ENCODE measurements at places on chromosomes 1 and 21. TPM values are rescaled to one million over a fixed set of nuclear protein-coding genes. Genes with fewer than 3 reads are reported as not detected.

The LCK gene
- 224 TPM for total RNA-seq

DNA sequence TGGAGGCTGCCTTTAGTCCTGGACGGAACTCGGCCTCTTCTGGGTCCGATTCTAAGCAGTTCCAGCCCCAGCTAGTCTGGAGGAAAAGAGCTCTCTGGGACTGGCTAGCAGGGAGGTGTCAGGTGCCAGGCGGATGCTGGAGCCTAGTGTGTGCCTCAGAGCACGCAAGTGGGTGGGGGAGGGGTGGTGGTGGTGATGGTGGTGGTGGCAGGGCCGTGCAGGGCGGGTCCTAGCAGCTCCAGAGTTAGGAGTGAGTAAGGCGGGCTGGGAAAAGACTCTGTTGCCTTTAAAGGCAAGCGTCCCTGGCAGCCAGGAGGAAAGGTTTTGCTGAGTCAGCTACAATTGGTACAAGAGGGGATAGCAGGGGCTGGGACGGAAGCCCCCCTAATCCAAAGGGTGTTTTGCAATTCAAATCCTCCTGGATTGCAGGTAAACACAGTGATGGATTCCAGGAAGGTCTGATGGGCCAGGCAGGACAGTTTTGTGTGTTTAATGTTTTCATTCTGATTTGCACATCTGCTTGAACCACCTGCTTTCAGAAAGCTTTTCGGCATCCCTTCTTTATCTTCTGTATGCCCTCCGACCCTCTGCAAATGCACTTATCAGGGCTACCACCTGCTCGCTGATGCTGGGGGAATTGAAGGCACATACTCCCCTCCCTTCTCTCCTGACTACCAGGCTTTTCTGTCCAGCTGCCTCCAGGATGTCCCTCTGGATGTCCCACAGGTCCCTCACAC, 4.1 kb upstream of the SLC2A1 start:
- H3K27me3 ChIP-seq, result peaks cover 2% of the 10 kb centered on the region
- H3K4me3 ChIP-seq, result no peak overlapping the region
- peaks cover 2% of the 10 kb centered on the region for H3K36me3 ChIP-seq
- no peak overlapping the region for H3K27ac ChIP-seq
- H3K4me1 ChIP-seq, result peaks cover 26% of the 10 kb centered on the region

DNA sequence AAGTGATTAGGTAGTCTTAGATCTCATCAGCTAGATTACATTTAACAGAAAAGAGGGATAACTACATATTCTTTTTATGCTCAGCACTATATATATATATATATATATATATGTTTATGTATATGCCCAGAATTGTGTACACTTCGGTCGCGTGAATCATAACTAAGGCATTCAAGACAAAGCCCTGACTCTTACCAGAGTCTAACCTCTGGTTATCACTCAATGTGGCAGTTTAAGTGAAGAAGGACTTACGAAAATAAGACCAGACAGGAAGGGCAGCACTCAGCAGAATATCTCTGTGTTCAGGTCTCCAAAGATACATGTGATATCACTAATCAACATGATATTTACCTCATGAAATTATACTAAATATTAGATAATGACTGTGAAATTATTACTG, 1326.7 kb downstream of the MRPL39 start:
- H3K4me1 ChIP-seq, result no peaks in the 10 kb centered on the region
- H3K4me3 ChIP-seq, result no peak overlapping the region

DNA sequence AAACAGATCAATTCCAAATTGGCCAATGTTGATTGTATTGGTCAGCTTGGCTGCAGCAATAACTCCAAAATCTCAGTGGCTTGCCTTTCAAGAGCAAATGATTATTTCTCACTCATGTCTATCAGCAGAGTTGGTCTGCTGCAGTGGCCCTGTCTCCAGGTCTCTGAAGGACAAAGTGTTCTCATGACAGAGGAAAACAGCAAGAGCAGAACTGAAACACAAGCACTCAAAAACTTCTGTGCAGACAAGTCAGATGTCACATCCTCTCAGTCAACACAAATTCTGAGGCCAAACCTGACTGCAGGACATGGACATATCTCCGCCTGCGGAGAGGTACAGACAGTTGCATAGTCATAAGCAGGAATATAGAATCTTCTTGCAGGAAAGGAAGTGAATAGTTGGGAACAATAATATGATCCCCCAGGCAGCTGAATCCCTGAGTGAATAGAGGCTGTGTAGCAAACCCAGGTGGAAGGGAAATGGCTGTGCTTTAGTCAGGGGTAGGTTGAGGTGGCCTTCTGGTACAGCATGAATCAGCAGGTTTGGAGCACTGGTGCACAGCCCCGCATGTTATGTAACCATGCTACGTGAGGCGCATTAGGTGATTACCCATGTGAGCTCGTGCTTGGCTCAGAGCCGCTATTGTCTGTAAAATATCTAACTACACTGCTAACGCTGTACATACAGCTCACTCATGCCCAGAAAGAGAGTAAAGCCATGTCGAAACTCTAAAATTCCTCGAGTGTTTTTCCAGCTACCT, 17.1 kb upstream of the UBE2U start:
- H3K36me3 ChIP-seq, result no peaks in the 10 kb centered on the region
- H3K27me3 ChIP-seq, result peaks cover 4% of the 10 kb centered on the region
- peaks cover 6% of the 10 kb centered on the region for H3K4me1 ChIP-seq

DNA sequence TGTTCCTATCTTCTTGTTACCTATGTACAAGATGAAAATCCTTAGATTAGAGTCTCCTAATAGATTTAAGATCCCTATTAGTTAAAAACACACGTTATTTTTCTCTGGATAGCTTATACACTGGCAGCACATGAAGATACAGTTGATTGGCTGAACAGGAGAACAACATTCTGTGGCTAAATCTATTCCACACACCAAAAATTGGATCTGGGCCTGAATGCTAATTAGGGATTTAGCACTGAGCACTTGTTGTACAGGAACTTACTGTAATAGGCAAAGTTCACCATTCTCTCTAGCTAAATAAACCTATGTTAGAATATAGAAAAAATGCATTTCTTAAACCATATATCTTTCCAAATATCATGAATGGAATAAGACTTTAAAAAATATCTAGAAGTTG, 117.1 kb upstream of the PTGFR start:
- no peaks in the 10 kb centered on the region for H3K36me3 ChIP-seq
- H3K27ac ChIP-seq, result no peak overlapping the region
- H3K4me3 ChIP-seq, result no peak overlapping the region
- no peaks in the 10 kb centered on the region for H3K4me1 ChIP-seq

GRCh38 chr1:102628109-102628613, 480.2 kb downstream of the COL11A1 start:
- H3K36me3 ChIP-seq, result no peaks in the 10 kb centered on the region
- H3K4me1 ChIP-seq, result no peaks in the 10 kb centered on the region
- DNase-seq, result no peak
- no peaks in the 10 kb centered on the region for H3K27me3 ChIP-seq

DNA sequence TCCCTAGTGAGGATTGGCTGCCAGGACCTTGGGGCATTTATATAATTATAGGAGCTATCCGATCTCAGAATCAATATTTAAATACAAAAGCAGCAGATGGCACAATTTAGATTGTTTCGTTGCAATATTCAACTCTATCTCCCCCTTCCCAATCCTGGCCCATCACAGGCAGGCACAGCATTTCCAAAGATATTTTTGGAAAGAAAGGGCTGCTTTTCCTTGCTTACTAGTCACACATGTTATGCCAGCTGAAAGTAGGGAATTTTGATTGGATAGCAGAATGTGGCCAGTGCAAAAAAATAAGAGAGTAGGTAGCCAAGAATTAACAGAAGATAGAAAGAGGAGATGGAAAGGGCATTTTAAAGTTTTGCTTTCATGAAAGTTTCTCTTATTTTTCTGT, 37.9 kb downstream of the IL12RB2 start:
- no peak overlapping the region for H3K27ac ChIP-seq
- no peaks in the 10 kb centered on the region for H3K27me3 ChIP-seq
- no peak for DNase-seq
- no peak overlapping the region for H3K4me3 ChIP-seq
- peaks cover 45% of the 10 kb centered on the region for H3K4me1 ChIP-seq

DNA sequence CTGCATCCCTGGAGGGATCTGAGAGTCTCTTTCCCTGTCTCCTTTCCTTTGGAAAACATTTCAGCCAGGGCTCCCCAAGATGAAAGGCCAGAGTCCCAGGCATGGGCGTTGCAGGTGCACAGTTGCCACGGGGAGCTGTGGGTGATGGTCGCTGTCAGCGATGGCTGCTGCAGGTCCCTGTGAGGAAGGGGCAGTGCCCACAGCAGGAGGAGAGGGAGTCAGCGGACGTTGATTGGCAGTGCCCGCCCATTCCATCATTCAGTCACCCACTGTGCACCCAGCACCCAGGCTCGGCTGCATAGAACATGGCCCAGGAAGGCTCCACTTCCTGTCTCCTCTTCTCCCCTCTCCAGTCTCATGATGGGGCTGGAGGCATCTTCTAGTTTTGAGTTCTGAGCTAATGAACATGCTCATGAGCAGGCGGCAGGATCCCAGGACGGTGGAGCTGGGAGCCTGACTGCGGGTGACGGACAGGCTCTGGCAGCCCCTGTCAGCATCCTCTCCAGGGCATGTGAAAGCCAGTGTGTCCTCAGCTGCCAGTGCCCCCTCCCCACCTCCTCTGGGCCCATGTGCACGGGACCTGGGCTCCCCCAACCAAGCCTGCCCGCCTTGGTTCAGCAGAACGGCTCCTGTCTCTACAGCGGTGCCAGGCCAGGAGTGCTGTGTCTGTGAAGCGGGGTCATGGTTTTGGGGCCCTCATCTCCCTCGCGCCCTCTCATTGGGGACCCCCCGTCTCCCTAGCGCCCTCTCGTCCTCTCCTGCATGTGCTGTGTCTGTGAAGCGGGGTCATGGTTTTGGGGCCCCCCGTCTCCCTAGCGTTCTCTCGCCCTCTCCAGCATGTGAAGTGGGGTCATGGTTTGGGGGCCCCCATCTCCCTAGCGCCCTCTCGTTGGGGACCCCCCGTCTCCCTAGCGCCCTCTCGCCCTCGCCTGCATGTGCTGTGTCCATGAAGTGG, 24.5 kb downstream of the COL18A1 start:
- H3K27ac ChIP-seq, result no peak overlapping the region
- peaks cover 6% of the 10 kb centered on the region for H3K27me3 ChIP-seq
- DNase-seq, result no peak
- H3K36me3 ChIP-seq, result no peaks in the 10 kb centered on the region
- H3K4me3 ChIP-seq, result no peak overlapping the region
